ENCODE measurements at places on chromosomes 3 and 15.

DNA sequence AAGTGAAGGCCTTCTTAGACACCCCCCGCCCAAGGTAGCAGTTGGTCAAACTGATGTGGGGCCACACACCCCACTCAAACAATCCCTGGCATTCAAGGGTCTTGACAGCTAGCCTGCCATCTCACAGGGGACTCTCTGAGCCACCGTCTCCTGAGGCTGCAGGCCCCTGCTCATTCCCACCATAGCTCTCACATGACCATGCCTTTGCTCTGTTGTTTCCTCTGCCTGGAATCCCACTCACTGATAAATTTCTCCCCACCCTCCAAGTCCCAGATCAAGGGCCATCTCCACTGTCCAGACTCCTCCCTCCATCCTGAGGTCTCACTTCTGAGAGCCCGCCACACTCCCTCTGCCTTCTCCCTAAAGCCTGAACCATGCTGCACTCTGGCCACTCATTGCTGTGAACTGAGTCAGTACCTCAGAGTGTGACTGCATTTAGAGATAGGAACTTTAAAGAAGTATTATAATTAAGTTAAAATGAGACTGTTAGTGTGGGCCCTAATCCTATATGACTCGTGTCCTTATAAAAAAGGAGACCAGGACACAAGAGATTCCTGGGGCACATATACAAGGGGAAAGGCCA lies 10.0 kb downstream of the WNT7A start:
- no peak for DNase-seq

GRCh38 chr15:72778796-72779195 lies 4.8 kb downstream of the ADPGK start:
- no peak for DNase-seq

- DNase-seq = no peak
These were observed 36.0 kb downstream of the MNS1 start for GRCh38 chr15:56428821-56429458.

GRCh38 chr15:51218299-51218938 lies 120.0 kb downstream of the CYP19A1 start:
- no peak for DNase-seq

GRCh38 chr15:63022181-63022580 lies 20.4 kb upstream of the TPM1 start:
- DNase-seq = no peak

GRCh38 chr3:86949850-86950249 lies 41.1 kb downstream of the VGLL3 start:
- DNase-seq = no peak

DNA sequence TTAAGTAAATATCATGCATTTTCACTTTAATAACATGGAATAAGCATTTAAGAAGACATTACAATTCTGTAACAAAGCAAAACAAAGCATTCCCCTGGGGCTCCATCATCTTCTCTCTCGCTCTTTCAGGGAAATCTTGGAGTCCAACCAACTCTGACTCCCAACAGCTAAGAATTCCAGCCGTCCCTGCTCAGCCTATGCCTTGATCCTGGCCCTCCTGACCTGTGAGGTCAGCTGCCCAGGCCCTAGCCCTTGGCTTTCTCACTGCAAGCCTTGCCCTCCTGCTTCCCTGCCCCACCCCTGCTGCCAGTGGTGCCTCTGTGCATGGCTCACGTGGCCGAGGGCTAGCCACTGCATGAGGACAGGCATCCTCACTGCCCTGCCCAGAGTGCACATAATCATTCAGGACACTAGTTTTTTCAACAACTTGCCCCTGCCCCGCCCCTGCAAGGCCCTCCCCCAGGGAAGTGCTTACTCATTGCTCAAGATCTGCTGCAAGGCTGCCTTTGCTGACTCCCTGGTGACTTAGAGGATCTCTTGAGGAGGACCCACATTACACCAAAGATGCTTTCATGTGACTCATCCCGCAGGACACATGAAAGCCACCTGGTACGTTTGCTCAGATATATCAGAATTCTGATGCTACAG lies 37.6 kb downstream of the MTMR10 start:
- no peak for DNase-seq

- DNase-seq = no peak
These were observed 25.0 kb upstream of the THBS1 start for GRCh38 chr15:39555885-39556284.

GRCh38 chr15:85356276-85356675 lies 24.1 kb upstream of the AKAP13 start:
- DNase-seq = no peak

GRCh38 chr3:115710799-115711198 lies 87.5 kb downstream of the GAP43 start:
- no peak for DNase-seq

DNA sequence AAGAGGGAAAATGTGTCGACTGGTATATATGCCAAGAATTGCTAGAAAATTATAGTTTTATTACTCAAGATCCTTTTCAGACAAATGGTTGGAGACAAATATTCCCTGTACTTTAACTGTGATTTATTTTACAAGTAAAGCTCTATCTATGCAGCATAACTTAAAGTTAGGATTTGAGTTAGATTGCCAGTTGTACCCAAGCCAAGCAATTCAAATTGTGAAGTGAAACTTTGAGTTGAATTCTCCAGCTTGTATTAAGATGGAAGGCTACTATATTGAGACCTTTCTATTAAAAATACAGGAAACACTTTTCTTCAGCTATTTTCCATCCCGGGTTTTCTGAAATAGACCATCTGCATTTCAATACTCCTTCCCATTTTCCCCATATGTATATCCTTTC lies 333.1 kb upstream of the RBMS3 start:
- no peak for DNase-seq

GRCh38 chr3:170033489-170033888 lies 4.3 kb upstream of the GPR160 start:
- no peak for DNase-seq

- DNase-seq = no peak
These were observed 522 bp upstream of the GXYLT2 start for GRCh38 chr3:72887343-72887704.

- no peak for DNase-seq
These were observed 133.4 kb downstream of the FOXP1 start for GRCh38 chr3:71450162-71450561.

DNA sequence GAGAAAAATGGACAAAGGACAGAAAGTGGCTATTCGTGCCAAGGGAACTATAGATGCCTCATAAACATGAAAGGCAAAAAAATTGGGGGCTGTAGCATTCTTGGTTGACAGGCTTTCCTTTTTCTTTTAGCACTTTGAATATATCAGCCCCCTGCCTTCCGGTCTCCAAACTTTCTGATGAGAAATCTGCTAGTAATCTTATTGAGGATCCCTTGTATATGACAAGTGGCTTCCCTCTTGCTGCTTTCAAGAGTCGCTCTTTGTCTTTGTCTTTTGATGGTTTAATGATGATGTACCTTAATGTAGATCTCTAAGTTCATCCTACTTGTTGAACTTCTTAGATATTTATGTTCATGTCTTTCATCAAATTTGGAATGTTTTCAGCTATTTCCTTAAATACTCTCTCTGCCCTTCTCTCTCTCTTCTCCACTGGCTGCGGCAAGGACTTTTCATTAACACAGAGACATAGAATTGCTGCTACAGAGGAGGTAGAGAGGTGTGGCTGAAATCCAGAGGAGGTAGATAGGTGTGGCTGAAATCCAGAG lies 59.4 kb upstream of the EPHB3 start:
- DNase-seq = no peak

- DNase-seq = no peak
These were observed 65.8 kb downstream of the B3GNT5 start for GRCh38 chr3:183318877-183319276.

GRCh38 chr3:99049164-99049563 lies 147.7 kb upstream of the DCBLD2 start:
- DNase-seq = no peak

- DNase-seq = no peak
These were observed 54.8 kb upstream of the OXTR start for GRCh38 chr3:8824238-8824637.

DNA sequence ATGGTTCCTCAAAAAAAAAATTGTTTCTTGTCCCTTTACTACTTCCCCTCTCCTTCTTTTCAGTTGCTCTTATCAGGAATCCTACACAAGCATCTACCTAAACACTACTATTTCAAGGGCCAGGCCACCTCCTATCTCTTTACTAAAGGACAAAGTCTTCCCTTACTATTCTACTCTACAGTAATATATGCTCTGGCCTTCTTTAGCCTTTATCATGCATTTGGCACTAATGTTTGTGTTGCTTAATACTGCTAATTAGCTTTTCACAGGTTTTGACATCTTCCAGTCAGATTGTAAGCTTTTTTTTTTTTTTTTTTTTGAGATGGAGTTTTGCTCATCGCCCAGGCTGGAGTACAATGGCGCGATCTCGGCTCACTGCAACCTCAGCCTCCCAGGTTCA lies 5.3 kb downstream of the CEP19 start:
- DNase-seq = no peak

DNA sequence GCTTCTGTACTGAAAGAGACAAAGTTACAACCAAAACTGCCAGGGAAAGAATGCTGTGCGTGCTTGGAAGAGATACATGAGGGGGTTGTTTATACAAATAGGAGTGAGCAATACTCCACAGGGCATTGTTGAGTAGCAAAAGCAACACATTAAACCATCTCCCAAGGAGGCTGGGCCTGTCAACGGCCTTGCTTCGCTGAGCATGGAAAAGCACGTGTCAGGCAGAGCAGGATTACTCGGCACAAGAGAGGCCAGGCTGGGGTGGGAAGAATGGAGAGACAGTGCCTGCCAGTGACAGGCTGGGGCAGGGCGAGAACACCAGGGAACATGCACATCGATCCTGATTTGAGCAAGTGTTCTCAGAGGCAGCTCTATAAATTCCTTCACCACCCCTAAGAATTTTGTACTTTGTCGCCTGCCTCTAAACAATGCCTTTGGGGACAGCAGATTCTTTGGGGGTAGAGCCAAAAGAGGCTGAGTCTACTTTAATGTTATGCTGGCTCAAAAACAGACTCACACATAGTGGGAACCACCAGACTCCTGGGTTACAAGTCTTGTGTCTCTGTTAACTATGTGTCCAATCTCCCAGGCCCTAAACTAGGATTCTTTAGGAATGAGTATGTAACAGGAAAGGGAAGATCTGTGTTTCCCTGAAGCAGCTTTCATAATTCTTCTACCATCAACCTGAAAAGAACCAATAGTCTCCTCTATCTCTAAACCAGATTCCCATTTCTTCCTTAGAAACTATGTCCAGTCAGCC lies 67.2 kb downstream of the LIPC start:
- no peak for DNase-seq

- DNase-seq = peak; percentile 68
These were observed 32.9 kb downstream of the ZBTB11 start for GRCh38 chr3:101643861-101644613.

- DNase-seq = no peak
These were observed 8.2 kb downstream of the DPP8 start for GRCh38 chr15:65509321-65509720.

DNA sequence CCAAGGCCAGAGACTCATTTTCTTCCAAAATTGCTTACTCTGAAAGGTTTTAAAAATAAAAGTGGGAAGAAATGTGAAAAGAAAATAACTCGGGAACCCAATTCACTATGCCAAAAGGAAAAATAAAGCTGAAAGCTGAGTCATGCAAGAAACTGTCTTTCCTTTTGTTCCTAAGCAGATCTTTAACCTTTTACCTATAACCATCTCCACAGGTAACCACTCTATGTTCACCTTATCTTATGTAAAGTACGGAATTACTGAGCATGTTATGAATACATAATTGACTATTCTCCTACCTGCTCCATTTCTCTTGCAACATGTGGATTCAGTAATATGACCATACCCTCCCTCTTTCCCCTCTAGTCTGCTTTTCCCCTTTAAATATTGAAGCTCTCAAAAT lies 62.0 kb downstream of the MINDY4B start:
- no peak for DNase-seq

- no peak for DNase-seq
These were observed 7.1 kb downstream of the ELL3 start for GRCh38 chr15:43769584-43770228.

All from natural killer cell treated with Interleukin-12 subunit alpha and Interleukin-12 subunit beta and Interleukin-15 and Interleukin-18, amount 100 ng/mL, for 72 hours (primary cell).